ENCODE measurements at places on chromosomes 1 and 21. TPM values are rescaled to one million over a fixed set of nuclear protein-coding genes. Genes with fewer than 3 reads are reported as not detected.

FCGR2B gene
- total RNA-seq: 0.13 TPM

LELP1 gene
- total RNA-seq: not detected

PCBP3 gene
- 11.6 TPM for total RNA-seq

DNA sequence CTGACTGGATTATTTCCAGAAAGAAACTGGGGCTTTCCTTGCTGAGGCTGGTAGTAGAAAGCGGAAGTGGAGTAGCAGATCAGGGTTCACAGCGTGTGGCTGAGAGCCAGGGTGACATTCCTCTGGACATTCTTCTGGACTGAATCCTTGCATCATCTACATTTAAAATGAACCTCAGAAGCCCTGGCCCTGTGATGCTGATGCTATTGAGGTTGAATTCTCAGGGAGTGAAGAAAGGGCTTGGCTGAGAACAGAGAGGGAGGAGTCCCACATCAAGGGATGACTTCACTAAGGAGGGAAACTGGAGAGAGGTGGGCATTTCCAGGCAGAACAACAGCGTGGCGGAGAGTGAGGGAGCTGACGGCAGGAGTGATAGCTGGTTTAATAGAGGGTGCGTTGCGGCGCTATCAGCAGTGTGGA, 102.3 kb upstream of the LMO4 start:
- no peak for ATAC-seq

GRCh38 chr1:36503733-36504132, 21.0 kb upstream of the CSF3R start:
- ATAC-seq: no peak

GRCh38 chr1:234720709-234721441, 110.9 kb upstream of the IRF2BP2 start:
- ATAC-seq: no peak

- no peak for ATAC-seq
Measured at GRCh38 chr1:229709500-229710013, 83.5 kb downstream of the URB2 start.

DNA sequence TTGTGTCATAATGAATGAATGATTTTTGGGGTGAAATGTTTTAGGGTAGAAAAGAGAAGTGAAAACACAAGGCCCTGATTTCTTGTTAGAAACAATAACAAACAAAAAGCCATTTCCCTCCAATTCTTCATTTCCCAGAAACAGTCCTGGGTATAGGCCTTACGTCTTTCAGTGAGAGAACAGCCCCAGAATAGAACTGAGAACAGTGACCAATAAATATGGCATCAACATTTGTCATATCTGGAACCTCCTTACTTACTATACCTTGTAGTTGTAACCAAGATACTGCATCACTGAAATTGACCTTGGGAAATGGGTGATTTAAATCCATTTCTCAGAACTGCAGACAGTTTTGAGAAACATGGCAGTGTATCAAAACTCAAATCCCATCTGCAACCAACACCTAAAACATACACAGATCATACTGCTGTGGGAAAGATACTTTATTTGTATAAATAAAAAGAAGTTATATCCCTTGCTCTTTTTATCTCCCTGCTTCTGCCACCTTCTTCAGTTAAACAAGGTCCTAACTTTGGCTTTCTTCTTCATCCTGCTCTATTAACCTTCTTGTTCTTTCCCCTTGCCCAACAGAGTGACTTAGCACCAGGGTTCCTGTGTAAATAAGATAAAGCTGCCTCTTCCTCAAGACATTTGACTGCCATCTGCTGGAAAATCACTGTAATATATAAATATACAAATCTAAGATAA, 19.5 kb downstream of the XKR8 start:
- peak; percentile 99 for ATAC-seq

GRCh38 chr1:74083128-74083527, 114.8 kb downstream of the LRRIQ3 start:
- ATAC-seq: no peak

GRCh38 chr1:221772117-221772516, 30.2 kb upstream of the DUSP10 start:
- ATAC-seq: no peak

DNA sequence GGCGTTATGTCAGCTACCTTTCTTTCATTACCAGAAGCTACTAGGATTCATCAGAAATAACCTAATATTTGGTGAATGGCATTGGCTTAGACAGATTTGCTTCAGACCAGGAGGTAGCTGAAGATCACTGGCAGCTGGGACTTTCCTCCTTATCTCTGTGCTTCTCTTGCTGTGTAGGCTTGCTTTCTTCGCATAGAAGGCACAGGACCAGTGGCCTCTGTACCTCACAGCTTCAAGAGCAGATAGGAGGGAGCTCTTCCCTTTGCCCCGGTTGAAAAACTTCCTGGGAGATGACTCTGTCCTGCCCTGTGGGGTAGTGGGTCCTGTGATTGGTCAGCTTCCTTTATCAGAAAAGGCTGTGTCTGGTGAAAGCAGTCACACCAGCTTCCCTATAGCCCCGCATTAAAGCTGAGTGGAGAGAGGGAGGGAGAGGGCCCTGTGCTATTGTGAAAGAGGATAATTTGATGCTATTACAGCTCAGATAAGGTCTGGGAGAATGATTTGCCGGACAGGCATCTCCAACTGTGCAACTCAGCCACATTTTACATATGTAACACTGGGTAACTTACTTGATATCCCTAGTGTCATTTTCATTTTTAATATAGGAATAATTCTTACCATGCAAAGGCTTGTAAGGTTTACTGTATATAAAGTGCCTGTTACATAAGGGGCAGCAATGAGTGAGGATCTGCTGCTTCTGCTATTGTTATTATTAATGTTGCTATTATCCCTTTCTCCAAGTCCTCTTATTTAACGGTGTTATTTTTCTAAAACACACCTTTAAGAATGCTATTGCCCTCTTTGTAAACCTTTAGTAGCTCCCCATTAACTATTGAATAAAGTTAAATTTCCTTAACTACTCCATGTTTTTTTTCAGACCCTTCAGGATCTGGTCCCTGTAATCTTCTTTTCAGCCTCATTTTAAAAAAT, 31.6 kb downstream of the OSBPL9 start:
- ATAC-seq: no peak
